ENCODE measurements at places on chromosomes 6 and 20. TPM values are rescaled to one million over a fixed set of nuclear protein-coding genes. Genes with fewer than 3 reads are reported as not detected.

CUTA gene
- total RNA-seq, result 302 TPM

LTB gene
- not detected for total RNA-seq

CLIC5 gene
- not detected for total RNA-seq

UNC93A gene
- not detected for total RNA-seq

OTOR gene
- total RNA-seq, result not detected

ATP6V1G2 gene
- 8.8 TPM for total RNA-seq

GRM1 gene
- total RNA-seq, result not detected

PRPH2 gene
- not detected for total RNA-seq

- DNase-seq, result no peak
Measured at GRCh38 chr6:36029464-36029863, 1.9 kb downstream of the MAPK14 start.

- DNase-seq, result no peak
Measured at GRCh38 chr6:126385536-126385935, 45.6 kb downstream of the CENPW start.

DNA sequence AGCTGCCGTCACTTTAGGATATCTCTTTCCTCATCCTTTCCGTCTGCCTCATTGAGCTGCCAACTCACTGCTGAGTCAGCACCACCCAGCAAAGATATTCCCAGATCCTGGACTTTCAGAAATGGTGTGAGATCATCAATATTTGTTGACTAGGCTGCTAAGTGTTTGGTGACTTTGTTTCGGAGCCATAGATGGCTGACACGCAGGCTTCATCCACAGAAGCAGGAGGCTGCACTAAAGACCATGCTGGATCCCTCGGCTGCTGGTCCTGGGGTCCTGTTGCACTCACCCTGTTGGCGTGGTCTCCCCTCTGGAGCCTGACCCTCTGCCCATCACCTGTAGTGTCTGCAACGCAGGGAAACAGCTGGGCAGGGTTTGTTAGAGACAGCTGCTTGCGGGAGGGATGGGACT, 96.5 kb downstream of the ERMARD start:
- peak; percentile 42 for DNase-seq

DNA sequence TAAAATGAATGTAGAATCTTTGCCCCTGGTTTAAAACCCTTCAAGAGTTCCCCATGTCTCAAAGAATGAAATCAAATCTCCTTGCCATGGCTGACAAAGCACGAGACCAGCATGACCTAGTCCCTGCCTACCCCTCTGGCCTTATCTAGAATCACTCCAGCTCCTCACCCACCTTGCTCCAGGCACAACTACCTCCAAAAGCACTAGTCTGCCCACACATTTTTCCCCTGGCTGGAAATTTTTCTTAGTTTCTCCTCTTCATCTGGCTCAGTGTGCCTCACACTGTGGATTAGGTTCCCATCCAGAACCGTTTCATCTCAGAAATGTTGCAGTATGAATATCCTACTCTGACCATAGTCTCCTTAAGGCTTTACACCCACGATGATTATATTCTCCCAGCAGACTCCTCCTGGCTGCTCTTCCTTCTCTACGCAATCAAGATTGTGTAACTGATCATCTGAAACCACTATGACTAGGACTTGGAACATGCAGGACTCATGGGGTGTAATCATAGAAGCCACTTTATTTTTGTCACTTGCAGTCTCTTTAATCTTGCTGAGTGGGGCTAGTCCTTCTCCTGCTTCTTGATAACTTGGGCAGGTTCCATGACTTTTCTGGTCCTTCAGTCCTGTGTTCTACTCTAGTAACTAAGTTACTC, 7.8 kb upstream of the MRS2 start:
- no peak for DNase-seq

DNA sequence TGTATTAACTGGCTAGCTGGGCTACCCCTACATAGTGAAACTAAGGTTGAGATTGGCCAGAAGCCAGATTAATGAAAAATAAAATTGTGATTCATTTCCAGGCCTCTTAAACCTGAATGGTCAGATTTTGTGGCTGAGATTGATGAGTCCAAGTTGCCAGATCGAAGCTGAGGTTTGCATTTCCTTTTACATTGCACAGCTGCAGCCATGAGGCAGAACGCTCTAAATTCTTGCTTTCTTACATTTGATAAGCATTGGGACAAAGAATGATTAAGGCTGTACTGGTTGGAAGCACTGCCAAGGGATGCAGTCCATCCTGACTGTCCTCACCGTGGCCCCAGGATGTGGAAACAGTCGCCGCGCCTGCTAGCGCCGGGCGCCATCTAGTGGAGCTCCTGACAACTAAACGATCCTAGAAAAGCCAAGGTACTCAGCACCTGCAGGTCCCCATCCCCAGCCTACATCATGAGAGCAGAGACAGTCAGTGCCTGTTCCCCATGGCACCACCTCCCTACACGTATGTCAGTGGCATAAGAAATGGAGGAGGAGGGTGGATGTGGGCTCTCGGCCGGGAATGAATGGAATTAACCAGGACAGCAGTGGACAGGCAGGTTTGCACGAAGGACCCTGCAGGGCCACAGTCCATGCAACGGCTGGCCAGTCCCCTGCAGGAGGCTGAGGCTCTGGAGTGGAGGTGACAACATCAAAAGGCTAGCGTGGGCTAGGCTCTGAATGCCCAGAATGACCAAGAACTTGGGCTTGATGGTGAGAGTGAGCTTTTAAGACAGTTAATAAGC, 19.0 kb downstream of the PXDC1 start:
- no peak for DNase-seq

- peak; percentile 94 for DNase-seq
Measured at GRCh38 chr6:16761471-16762267, 409 bp upstream of the ATXN1 start.

DNA sequence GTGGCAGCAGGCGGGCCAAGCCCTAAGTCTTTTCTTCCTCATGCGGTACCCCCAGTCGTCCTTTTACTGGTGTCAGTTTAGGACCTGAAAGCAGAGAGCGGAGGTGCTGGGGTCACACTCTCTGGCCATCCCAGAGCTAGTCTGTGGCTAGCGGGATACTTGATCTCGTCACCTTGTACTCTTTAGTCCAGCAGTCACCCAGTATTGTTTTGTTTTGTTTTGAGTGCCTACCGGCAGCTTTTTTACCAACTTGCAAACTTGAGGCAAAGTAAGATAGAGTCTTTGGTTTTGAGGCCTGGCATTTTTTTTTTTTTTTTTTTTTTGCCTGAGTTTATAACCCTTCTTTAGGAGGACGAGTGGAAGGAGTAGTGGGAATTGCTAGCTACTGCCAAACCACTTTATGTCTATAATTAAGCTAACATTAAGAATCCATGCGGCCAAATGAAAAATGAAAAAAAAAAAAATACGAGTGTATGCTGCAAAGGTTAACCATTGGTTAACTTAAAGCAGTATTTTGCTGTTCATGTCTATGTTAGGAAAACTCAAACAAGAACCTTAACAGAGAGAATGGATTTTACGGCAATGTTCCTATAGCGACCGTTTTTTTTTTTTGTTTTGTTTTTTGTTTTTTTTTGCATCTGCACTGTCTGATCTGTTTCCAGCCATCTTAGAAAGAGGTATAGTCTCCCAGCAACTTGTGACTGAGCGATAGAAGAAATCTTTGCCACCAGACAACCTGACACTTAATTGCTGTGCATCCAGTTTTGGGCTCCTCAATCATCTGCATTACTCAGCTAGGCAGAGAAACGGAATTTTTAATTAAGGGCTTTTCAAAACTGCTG, 56.9 kb downstream of the FAM217A start:
- no peak for DNase-seq

DNA sequence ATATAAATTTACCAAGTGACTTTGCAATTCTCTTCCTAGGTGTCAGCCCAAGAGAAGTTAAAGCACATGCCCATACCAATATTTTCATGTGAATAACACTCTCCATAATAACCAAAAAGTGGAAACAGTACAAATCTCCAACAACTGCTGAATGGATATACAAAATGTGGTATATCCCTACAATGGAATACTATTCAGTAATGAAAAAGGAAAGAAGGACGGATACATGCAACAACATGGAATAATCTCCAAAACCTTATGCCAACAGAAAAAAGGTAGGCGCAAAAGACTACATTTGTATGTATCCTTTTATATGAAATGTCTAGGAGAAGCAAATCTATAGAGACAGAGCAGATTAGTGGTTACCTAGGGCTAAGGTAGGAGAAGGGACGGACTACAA, 487.7 kb upstream of the ID4 start:
- no peak for DNase-seq

DNA sequence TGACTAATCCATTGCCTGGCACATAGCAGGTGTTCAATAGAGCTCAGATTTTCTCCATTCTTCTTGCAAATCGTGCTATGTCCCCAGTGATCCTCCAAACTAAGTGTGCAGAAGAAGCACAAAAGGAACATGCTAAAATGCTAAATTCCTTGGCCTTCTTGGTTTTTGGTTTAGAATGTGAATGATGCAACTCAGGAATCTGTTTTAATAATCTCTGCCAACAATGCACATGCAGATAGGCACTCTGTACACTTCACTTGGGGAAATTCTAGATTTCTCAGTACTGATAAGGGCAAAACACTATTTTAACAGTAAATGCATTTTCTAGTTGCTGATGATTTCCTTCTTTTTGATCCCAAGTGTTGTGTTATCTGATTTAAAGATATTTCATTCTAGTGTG, 35.2 kb downstream of the SLC22A1 start:
- DNase-seq, result no peak

DNA sequence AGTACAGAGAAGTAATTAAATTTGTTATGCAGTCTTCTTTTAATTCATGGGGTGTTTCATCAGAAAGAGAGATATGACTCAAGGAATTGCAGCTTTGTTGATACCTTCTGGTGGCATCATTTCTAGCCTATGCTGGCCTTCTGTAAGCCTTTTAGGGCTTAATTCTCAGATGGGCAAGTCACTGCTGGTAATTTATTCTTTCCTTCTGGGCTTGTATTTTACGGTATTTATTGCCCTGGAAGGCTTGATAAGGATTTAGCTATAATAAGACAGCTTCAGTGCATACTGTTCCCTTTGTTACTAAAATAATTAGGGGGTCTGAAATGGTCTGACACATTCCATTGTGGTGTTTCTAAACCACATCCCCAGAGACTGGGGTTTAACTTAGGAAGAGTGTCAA, 57.9 kb upstream of the EMILIN3 start:
- no peak for DNase-seq

DNA sequence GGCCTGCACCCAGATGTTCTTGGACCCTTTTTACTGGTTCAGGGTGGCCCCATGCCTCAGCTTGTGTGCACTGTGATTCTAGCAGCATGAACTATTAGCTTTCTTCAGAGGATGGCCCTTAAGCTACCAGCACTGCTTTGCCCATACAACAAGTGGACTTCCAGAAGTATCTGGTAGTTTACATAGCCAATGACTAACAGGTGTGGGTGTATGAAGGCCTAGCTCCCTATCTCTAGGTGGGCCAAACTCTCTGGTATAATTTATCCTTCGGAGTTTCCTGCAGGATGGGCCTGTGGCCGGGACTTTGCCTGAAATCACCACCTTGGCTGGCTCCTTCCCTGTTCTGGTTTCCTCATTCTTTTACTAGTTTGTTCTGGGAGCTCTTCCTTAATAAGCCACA, 26.1 kb upstream of the JAG1 start:
- no peak for DNase-seq
